ENCODE measurements at places on chromosomes 5 and 9. TPM values are rescaled to one million over a fixed set of nuclear protein-coding genes. Genes with fewer than 3 reads are reported as not detected.
A peak's percentile ranks its signal among the peaks of the same experiment; 100 is the strongest.

Gene SLC23A1
- total RNA-seq, result not detected

Gene MORN5
- total RNA-seq, result 1.5 TPM

GRCh38 chr9:84917366-84918070 lies 248.0 kb downstream of the NTRK2 start:
- peak; percentile 54 for DNase-seq

DNA sequence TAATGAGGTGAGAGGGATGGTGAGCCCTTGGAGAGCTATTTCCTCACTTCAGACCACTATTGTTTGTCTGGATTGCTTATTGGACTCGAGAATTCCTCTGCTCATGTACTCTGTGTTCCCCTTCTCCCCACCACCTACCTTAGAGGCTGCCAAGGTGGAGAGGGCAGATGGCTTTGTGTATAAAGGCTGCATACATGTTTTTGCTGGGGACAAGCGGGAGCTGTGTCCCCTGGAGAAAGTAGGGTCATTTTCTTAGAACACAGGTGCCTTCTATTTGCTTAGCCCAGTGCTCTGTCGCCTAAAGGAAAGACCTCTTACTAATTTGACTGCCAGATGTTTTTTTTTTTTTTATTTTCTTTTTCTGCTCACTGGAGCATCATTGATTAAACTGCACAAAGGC lies 29.7 kb downstream of the RASGRF2 start:
- DNase-seq, result no peak

- DNase-seq, result no peak
Observed at GRCh38 chr9:95689669-95690068, 172.9 kb upstream of the PTCH1 start.

DNA sequence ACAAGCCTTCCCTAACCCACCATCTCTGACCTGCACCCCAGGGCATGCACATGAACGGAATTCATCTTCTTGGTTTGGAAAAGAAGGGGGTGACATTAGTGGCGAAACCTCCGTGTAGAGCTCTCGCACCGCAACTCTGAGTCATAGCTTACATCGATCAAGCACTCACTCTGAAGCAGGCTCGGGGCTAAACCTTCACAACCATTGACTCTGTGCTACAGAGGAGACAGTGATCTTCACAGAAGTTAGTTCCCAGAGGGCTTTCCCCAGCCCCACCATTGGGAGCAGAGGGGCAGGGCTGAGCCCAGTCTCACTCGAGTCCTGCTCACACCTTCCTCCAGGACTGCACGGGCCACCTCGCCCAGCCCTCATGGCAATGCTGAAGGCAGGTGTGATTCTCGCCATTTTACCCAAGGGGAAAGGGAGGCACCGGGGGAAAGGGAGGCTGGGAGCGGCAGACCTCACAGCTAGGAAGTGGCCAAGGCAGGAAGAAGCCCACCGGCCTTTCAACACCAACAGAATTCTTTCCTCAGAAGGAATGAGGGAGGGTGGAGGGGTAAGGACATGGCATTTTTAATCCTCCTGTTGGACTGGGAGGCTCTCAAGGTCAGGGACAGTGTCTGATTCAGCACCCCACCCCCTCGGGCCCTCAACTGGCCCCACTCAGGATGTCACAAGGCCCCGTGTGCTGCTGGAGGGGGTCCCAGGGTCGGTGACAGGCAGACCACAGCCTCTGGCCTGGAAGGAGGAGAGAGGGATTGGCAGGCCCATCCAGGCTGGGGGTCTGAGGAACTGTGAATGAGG lies 25.9 kb upstream of the IL17B start:
- DNase-seq, result no peak

DNA sequence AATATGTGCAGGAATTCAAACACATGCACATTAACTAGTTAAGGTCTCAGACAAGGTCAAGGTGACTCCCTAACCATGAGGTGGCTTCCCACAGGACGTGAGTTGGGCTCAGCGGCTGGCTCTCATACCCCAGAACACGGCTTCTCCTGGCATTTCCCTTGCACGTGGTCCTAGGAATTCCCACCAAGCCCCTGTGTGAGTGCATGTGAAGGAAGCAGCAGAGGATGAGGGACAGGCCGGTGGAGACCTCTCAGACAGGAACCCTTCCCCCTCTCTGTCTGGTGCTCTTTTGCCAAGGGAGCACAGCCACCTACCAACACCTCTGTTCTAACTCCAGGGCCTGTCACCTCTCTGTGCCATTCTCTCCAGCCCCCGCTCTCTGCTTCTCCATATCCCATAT lies 271.0 kb downstream of the FSTL4 start:
- DNase-seq, result no peak

DNA sequence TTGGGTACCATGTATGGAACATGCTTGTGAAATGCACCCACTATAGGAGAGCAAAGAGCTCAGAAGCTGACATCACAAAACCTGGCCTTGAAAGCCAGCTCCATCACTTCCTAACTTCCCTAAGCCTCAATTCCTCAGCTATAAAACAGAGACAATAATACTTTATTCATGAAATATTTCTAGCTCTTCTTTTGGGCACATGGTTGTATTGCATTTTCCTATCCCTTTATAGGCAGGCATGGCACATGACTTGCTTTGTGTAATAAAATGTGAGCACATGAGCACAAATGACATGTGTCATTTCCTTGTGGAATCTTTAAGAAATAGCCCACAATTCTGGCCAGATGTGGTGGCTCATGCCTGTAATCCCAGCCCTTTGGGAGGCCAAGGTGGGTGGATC lies 18.5 kb downstream of the ZNF366 start:
- no peak for DNase-seq

GRCh38 chr5:133825631-133826289 lies 142.7 kb downstream of the C5orf15 start:
- DNase-seq, result no peak

GRCh38 chr5:140391312-140391711 lies 10.3 kb upstream of the ANKHD1 start:
- no peak for DNase-seq

GRCh38 chr9:35453786-35454185 lies 36.1 kb upstream of the RUSC2 start:
- DNase-seq, result no peak

DNA sequence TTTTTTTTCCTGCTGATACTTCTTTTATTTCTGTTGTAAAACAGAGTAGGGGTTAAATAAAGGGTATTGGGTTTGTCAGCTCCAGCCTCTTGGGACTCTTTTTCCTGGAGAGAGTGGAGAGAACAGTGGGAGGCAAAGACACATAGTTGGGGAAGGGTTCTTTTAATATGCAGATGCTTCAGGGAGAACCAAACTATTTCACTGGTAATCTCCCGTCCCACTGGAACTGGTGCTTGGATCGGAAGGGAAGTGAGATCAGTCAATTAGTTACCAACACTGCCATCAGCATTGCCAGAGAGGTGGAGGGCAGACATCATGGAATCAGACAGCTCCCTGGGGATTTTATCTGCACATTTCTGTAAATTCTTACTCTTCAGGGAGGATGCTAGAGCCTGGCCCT lies 47.6 kb upstream of the ELOVL7 start:
- DNase-seq, result no peak

- no peak for DNase-seq
Observed at GRCh38 chr5:151886546-151887275, 37.9 kb downstream of the GLRA1 start.

- DNase-seq, result no peak
Observed at GRCh38 chr9:132731230-132731629, 61.0 kb downstream of the GTF3C4 start.

All from cerebellum (tissue), 4 donors.